Lung (tissue), 17 donors: ENCODE measurements at places on chromosomes 13 and 19. TPM values are rescaled to one million over a fixed set of nuclear protein-coding genes. Genes with fewer than 3 reads are reported as not detected.

DNA sequence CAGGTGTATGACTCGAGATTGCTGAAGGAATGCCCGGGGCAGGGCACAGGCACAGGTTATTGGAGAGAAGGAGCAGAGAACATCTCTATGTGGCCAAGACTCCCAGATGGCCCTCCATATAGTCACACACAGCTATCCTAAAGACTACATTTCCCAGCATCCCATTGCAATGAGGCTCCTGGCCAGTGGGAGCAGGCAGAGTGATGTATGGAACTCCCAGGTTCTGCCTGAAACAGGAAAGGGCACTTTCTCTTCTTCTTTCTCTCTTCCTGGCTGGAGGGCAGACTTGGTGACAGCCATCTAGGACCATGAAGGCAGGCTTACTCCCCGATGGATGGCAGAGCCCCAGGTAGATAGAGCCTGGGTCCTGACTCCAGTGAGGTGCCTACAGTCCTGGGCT is 13.5 kb downstream of the PPP1R13L start:
- no peak for DNase-seq

Gene ELSPBP1
- total RNA-seq: not detected

GRCh38 chr13:106152047-106152446 is 383.4 kb downstream of the EFNB2 start:
- no peak for DNase-seq

Gene C19orf67
- 1.0 TPM for total RNA-seq

Gene COX7A1
- 13.0 TPM for total RNA-seq

DNA sequence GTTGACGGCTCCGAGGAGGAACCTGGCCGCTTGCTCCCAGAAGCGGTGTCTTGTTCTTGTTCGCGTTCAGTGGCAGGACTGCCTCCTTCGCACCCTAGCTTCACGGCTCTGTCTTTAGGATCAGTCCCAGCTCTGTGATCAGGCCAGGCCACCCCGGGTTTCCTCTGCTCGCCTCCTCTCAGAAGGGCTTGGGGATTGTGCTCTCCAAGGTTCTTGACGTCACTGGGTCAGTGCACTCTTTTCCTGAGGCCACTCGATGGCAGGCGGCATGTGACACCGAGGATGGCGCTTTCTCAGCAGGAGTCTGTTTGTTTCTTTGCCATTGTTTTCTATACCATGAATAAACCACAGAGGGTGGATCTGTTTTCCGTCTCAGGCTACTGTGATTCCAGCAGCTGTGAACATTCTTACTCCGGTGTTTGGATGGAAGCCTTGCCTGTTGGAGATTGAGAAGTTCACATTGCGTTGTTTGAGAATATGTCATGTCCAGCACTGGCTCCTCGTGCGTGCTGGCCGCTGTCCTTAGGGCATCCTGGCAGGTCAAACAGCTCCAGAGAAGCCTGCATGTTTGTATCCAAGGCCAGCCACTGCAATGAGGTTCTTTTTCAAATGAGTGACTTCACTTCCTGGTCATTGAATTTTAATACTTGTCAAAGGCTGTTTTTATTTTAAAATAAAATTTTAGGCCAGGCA is 44.5 kb downstream of the SLC7A9 start:
- DNase-seq: no peak

DNA sequence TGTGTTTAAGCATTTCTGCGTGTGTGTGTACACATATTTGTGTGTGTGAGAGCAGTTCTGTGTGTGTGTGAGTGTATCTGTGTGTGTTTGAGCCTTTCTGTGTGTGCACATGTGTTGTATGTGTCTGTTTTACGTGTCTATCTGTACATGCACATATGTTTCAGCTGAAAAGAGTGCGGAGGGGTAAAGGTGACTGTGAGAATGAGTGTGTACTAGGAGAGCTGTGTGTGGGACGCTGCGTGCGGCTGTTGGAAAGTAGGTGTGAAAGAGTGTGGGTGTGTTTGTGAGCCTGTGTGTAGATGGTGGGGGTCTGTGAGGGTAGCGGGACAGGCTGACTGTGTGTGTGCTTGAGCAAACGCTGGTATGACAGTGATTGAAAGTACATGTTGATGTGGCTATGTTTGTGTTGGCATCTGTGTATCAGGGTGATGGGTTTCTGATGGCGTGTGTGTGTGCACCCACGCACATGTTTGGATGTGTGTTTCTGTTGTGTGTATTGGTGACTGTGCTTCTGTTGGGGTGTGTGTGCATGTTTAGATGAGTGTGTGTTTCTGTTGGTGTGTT is 7.5 kb upstream of the TPM4 start:
- no peak for DNase-seq

- peak; percentile 84 for DNase-seq
Measured at GRCh38 chr19:17292301-17293074, 10.7 kb downstream of the ABHD8 start.

DNA sequence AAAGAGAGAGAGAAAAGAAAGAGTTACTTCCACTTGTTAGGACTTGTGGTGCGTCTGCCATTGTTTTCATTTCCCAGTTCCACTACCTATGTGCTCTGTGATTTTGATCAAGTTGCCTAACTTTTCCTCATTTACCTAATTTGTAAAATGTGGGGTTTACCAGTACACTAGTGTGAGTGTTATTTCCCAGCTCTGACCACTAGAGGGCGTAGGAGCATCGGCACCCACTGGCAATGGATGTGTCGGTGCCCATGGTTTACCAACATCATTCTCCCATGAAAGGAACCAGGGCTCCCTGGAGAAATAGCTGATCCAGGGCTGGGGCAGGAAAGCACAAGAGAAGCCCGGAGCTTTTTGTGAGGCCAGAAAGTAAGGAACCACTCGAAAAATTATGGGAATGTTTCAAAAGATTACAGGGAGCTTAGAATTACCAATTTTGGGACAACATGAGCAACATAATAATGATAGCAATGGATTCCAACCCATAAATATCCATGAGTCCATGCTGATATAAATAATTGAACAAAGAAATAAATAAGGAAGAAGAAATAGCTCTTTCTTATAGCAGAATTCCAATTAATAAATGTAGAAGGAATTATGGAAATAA is 15.1 kb upstream of the CEACAM4 start:
- DNase-seq: peak; percentile 44

DNA sequence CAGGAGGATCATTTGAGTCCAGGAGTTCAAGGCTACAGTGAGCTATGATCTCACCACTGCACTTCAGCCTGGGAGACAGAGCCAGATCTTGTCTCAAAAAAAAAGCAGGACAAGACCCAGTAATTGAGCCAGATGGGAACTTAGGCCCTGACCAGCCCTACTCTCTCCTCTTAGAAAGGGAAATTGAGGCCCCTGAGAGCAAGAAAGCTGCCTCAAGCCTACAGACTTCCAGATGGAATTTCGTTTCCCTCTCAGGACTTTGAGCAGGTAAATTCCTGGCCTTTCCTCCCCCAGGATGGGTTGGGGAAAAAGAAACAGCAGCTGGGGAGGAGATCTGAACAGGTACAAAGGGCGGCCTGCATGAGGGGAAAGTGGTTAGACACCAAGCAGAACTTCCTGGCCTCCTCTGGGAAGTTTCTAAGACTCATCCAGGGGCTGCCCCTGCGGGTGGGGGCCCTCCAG is 3.6 kb upstream of the BCL3 start:
- no peak for DNase-seq

Gene ERICH4
- not detected for total RNA-seq

Gene NLRP7
- total RNA-seq: not detected

Gene ZNF729
- total RNA-seq: not detected

Gene ZNF256
- 8.1 TPM for total RNA-seq

- no peak for DNase-seq
Measured at GRCh38 chr19:16822648-16823047, 6.5 kb upstream of the SIN3B start.

Gene HIPK4
- total RNA-seq: 0.43 TPM

DNA sequence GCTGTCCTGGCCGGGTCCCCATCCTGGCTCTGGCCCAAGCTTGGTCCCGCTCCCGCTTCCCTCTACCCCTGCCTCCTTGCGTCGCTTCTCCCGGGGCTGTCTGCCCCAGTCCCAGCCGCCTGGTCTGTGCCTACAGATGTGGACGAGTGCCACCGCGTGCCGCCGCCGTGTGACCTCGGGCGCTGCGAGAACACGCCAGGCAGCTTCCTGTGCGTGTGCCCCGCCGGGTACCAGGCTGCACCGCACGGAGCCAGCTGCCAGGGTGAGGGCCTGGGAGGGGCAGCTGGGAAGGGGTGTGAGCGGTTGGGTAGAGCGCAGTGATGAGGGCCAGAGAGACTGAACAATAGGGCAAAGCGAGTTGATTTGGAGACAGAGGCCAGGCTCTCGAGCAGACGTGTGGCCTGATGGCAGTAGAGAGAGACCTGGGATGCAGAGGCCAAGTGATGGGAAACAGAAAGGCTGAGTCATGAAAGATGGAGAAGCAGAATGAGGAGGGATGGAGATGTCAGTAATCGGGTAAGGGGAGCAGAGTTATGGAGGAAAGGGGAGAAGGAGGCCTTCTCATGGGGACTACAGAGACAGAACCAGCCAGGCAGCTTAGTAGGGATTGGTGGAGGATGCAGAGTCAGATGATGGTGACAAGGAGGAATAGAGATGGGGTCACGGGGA is 9.4 kb downstream of the LTBP4 start:
- no peak for DNase-seq

DNA sequence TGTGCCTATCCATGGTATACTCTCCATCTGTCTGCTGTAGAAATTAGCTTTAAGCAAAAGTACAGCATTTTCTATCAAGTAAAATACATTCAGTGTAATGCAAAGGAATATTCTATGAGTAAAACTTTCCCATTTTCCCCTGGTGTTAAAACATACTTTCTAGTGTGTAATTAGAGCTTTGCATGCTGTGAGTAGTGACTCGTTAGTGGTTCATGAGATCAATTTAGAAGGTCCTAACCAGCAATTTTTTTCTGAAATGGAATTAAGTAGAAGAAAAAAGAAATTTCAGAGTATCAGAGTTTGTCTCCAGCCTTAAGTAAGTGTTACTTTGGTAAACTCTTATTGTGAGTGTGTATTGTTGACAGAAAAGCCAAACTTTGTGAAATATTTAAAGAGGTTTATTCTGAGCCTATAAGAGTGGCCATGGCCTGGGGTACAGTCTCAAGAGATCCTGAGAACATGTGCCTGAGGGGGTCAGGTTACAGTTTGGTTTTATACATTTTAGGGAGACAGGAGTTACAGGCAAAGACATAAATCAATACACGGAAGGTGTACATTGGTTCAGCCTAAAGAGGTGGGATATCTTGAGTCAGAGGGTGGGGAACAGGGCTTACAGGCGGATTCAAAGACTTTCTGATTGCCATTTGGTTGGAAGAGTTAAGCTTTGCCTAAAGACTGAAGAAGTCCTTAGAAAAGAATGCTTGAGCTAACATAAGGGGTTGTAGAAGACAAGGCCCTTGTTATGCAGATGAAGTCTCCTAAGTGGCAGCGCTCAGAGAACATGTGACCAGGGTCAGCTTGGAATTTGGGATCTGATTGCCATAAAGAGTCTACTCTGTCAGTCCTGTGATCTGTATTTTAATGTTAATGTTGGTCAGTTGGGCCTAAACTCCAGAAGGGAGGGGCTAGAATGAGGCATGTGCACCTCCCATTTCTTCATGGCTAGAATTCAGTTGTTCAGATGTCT is 25.5 kb downstream of the FAM187B start:
- peak; percentile 20 for DNase-seq

Gene FXYD1
- total RNA-seq: 17.8 TPM

DNA sequence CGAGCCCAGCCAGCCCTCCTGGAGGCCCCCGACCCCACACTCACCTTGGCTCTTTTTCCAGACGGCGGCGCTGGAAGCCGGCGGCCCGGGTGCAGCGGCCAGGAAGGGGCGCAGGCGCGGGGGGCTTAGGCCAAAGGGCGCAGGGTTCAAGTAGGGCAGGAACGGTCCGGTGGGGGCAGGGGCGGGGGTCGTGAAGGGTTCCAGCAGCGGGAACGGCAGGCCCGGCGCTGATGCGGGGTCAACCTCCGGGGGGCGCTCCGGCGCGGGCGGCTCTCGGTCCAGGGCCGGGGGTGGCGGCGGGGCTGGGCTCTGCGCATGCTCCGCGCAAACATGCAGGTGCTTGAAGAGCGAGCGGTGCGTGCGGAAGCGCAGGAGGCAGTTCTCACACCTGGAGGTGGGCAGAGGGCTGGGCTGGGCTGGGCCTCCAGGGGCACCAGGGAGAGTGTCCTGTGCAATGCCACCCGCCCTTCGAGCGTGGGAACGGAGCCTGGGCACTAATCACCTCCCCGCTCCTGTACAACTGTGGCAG is 2.3 kb downstream of the ZNF414 start:
- DNase-seq: peak; percentile 45

Gene KIR3DL2
- 0.09 TPM for total RNA-seq

GRCh38 chr13:43776501-43777079 is 10.2 kb downstream of the ENOX1 start:
- no peak for DNase-seq

DNA sequence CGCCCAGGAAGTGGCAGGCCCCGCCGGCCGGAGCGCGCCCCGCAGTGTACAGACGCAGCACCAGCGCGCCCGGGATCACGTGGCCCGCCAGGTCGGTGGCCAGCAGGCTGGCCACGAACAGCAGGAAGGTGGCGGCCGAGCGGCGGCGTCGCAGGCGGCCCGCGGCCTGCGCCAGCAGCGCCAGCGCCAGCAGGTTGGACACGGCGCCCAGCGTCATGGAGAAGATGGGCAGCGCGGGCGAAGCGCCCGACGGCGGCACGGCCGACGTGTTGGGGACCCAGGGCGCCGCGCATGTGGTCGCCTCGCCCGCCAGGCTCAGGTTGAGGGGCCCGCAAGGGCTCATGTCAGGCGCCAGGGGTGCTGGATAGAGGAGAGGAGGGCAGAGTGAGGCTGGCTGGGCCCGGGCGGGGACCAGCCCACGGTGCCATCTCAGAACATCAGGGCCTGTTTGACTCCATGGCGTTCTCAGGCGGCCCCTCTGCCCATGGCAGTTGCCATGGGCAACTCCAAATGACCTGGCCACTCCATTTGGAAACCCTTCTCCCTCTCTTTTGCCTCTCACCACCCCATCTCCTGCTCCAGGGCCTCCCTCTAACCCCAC is 1.1 kb downstream of the PTGER1 start:
- peak; percentile 40 for DNase-seq

Gene ADGRE2
- 25.7 TPM for total RNA-seq

DNA sequence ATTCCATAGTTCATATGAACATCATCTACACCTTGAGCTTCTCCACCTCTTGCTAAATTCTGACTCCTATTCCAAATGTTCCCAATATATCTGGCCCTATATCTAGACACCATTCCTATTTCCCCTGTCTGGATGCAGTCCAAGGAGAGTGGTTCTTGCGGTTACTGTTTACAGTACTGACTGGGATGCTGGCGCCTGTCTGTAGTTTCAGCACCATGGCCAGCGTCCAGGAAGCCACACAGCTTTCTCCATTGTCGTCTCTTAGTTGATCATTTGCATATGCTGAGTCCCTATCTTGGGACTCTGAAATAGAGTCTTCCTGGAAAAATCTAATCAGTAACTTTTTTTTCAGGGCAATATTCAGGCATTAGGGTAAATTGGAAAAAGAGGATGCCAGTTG is 14.9 kb downstream of the LAIR2 start:
- DNase-seq: peak; percentile 85

Gene CD70
- 0.28 TPM for total RNA-seq

- no peak for DNase-seq
Measured at GRCh38 chr19:15304140-15304705, 28.1 kb downstream of the BRD4 start.

Gene SYT3
- 0.60 TPM for total RNA-seq
